ENCODE measurements at places on chromosomes 12 and 14.

- DNase-seq: no peak
Observed at GRCh38 chr14:64478634-64479250, 13.4 kb downstream of the AKAP5 start.

DNA sequence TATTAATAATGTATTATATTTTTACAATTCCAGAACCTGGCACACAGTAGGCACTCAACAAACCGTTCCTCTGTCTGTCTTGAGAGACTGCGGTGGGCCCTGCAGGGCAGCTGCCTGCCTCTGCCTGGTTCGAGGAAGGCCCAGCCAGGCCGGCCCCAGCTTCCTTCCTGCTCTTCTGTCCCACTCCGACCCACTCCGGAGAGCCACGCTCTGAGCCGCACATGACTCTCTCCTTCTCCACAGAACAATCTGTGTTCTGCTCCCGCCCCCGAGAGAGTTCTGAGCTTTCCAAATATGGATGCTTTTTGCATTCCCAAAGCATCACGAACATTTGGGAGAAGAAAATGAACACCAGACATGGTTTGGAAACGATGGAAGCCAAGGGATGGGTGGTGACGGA, 57.3 kb downstream of the TTC7B start:
- DNase-seq: no peak

DNA sequence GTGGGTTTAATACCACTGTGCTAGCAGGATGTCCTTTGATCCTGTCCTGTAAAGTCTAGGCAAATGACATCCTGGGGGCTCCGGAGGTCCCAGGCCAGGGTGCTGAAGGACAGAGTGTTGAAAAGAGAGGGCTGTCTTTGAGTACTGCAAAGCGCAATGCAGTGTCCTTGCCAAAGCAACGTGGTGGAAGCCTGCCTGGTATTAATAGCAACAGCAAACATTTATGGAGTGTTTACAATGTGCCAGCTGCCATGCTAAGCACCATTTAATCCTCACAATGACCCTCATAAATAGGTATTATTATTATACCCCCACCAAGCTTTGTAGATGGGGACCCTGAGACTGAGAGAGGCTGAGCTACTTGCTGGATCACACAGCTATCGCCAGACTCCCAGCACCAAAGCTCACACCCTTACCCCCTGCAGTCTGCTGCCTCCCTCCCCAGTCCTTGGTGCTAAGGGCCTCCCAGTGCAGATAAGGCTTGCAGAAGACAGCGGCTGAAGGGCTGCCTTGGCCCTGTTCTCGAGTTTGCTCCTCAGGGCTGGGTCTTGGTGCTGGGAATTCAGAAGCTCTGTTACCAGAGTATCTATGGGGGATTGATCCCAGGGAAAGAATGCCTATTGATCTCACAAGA, 427.7 kb downstream of the FUT8 start:
- DNase-seq: no peak

GRCh38 chr12:68462803-68463202, 130.6 kb upstream of the MDM1 start:
- DNase-seq: no peak

DNA sequence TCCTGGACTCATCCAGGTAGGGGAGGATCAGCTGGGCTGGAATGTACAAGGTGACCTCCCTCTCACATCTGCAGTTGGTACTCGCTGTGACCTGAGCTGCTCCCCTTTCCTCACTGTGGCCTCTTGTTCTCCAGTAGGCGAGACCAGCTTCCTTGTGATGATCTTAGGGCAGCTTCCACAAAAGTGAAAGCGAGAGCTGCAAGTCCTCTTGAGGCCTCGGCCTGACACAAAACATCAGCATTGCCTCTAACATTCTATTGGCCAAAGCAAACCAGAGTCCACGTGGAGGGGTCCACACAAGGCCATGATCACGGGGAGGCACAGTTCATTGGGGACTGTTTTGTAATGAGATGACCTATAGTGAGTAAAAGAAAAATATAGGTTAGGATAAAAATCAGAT, 127.5 kb downstream of the SMOC1 start:
- DNase-seq: no peak

DNA sequence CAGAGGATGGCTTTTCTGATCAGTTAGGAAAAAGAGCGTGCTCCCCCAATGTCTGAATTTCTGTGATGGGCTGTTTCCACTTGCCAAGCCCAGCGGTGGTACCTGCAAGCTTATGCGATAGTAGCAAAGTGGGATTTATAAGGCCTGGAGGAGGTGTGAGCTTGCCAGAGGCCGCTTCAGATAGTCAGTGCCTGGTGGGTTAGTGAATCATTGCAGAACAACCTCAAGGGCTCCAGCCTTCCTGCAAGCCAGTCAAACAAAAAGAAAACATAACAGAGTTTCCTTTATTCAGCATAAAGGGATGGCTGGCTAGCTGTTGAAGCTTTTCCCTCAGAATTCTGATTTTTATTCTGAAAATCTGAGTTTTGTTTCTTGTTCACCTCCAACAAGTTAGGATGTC, 7.6 kb upstream of the BMP4 start:
- DNase-seq: no peak

DNA sequence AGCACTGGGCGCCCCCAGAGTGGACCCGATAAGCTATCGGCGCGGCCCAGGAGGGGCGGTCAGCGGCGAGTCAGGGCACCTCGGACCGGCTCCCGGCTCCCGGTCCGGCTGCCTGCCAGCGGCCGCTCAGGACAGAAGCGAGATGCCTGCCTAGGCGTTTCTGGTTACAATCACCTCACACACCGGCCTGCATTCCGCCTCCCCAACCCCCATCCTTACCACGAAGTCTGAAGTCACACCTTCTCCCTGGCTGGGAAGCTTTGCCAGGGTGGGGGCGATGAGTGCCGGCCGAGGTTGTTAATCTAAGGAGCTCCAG, 42.6 kb upstream of the TBX5 start:
- DNase-seq: no peak

GRCh38 chr14:59254146-59254910, 65.9 kb downstream of the DAAM1 start:
- DNase-seq: no peak

- no peak for DNase-seq
Observed at GRCh38 chr14:72462056-72462455, 431.8 kb downstream of the DPF3 start.

GRCh38 chr14:75832621-75833297, 149.0 kb downstream of the TGFB3 start:
- DNase-seq: no peak

GRCh38 chr14:89237921-89238529, 179.0 kb downstream of the FOXN3 start:
- DNase-seq: no peak

DNA sequence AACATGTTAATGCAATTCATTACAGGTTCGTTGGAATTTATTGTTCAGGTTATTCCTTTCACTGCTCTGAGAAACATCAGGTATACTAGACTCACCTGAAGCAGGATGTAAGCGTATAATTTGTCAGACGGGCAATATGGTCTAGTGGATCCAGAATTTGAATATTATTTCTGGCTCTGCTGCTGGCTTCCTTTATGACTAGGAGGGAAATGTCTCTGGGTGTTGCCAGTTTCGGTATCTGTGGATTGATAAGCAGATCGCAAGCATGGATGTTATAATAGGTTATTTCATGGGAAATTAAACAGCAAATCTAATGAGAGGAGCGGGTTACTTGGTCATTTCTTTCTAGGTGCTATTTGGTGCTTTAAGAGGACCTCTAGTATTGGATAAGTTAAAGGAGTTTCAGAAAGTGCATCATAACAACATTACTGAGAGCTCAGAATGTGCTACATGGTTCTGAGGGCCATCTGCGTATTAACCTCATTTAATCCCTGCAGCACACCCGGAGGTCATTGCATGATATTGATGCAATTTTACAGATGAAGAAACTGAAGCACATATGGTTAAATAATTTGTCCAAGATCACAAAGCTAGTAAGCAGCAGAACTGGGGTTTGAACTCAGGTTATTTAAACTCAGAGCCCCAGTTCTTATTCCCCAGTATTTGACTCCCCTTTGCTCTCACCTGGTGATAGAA, 47.3 kb upstream of the BCAT1 start:
- DNase-seq: no peak

GRCh38 chr14:36204461-36205073, 28.0 kb upstream of the PTCSC3 start:
- no peak for DNase-seq

DNA sequence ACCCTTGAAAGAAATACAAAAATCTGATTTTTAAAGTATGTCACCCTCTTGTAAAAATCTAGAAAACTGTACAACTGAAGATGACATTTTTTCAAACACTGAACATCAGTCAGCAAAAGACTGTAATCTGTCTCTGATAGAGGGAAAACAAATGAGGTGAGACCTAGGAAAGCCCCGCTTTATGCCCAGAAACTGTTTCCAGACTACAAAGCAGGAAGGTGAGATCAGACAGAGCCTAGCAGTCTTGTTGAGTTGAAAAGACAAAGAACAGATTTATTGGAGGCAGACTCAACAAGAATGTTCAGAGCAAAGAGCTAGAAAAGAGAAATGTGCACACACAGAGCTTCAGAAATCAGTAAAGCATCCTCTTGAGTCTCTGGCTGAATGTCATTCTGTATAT, 873.6 kb downstream of the LRFN5 start:
- no peak for DNase-seq

GRCh38 chr12:39989501-39989900, 116.4 kb downstream of the SLC2A13 start:
- DNase-seq: no peak

DNA sequence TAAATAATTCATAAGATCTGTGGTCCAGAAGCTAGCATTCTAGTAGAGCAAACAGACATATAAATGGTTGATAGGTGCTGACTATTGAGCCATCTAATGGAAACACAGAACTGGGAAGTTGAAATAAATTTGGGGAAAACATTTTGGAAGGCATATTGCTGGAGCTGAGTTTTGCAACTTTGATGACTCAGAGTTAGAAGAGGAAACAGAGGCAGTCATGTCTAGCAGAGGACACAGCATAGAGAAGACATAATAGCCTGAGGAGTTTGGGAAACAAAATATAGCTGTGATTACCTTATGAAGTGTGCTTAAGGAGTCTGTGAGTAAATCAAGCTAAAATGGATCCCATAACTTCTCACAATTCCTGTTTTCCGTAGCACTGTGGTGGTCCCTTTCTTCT, 86.9 kb upstream of the FLRT2 start:
- DNase-seq: no peak

DNA sequence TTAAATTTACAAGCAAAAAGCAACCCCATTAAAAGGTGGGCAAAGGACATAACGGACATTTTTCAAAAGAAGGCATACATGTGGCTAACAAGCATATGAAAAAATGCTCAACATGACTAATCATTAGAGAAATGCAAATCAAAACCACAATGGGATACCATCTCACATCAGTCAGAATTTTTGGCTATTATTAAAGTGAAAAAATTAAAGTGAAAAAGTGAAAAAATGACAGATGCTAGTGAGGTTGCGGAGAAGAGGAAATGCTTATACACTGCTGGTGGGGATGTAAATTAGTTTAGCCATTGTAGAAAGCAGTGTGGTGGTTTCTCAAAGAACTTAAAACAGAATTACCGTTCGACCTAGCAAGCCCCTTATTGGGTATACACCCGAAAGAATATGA, 7.9 kb downstream of the OTOGL start:
- DNase-seq: no peak

- no peak for DNase-seq
Observed at GRCh38 chr14:23572524-23572828, 4.9 kb upstream of the AP1G2 start.

- no peak for DNase-seq
Observed at GRCh38 chr12:50003595-50003994, 21.7 kb downstream of the RACGAP1 start.

DNA sequence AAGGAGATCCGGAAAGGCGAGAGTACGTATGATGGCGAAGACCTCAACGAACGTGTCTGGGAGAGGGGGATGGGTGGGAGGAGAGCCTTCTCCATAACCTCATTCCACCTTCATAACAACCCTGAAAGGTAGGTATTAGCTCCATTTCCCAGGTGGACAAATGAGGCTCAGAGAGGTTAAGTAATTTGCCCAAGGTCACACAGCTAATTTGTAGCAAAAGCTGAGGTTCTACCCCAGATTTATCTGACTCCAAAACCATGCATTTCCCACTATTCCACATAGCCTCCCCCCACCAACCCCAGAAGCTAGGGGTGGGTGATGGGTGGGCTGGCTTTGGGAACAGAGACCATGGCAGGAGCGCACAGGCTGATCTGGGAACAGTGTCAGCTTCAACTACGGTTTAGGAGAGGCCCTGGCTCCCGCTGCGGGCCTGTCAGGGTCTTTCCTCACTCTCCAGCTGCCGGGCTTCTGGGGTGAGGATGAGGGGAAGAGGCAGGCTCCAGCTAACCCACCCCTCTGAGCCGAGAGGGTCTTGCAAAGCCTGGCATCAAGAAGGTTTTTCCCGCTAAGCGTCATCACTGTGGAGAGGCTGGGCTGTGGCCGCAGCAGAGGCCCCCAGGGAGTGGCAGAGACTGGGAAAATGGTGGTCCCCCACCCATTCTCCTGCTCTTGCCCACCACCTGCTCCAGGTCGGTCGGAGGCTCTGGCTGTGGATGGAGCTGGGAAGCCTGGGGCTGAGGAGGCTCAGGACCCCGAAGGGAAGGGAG, 8.9 kb downstream of the CHGA start:
- DNase-seq: no peak

Data from NCI-H2227 treated with DMSO at 0.1 percent for 48 hours (cell line).